ENCODE measurements at places on chromosomes 7 and 10.
A peak's percentile ranks its signal among the peaks of the same experiment; 100 is the strongest.

- peak; percentile 82 for DNase-seq
Observed at GRCh38 chr7:98021588-98022351, 31.8 kb upstream of the OCM2 start.

DNA sequence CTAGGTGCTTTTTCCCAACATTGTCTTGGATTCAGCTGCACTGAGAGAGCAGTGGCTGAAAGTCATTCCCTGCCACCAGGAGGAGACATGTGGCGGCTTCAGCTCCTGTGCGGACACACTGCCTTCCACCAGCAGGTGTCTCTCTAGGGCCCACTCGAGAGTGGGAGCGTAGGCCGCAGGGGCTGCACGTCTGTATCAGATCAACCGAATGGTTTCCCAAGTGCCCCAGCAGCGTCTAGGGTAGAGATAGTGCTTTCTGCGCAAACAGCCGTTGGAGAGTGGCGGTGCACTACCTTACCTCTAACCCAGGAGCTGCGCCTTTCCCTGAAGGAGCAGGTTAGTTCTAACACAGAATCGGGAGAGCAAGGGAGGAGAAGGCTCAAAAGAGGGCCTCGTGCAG, 31.7 kb downstream of the PAPOLB start:
- DNase-seq: peak; percentile 60

- DNase-seq: no peak
Observed at GRCh38 chr7:94060752-94061151, 56.6 kb upstream of the BET1 start.

GRCh38 chr7:123211545-123211944, 11.8 kb upstream of the SLC13A1 start:
- no peak for DNase-seq

- DNase-seq: no peak
Observed at GRCh38 chr10:120691625-120692024, 159.5 kb upstream of the WDR11 start.

DNA sequence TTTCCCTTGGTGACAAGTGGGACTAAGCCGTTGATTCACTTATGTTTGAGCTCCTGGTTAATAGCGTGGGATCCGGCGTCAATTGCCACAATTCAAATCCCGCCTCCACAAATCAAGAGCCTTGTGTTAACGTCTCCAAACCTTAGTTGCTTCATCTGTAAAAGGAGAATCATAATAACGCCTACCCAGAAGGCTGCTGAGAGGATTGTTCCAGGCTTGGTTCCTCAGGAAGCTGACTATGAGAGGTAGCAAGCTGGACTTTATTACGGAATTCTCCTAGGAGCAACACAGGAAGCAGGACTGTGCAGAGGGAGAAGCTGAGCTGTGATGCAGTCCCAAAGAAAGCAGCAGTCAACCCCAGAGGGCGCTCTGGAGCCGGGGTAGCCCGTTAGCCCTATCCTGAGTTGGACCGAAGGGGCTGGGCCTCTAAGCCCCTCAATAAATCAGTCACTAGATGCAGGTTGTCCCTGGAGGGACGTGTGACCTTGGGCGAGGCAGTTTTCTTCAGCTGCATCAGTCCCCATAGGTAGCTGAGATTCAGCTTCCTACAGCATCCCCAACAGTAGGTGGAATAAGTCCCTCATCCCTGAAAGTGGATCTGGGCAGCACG, 6.9 kb upstream of the BAG3 start:
- no peak for DNase-seq

DNA sequence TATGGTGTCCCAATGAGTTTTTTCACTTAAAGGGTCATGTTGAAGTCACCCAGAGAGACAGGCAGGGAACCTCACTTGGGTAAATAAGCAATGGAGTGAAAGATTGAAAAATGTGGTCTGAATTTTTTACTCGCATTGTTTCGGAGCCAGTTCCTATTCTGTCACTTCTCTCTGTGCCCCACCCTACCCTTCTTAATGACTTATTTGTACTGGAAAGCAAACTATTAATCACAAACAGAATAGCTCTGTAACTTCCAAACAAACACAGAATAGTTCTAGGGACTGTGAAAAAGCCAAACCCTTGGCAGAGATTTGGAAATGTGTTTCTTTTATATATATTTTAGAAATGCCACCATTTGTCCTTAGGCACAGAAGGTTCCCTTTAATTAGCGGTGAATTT, 76.0 kb downstream of the LRMDA start:
- DNase-seq: no peak

- no peak for DNase-seq
Observed at GRCh38 chr7:23272275-23272674, 25.7 kb downstream of the GPNMB start.

- DNase-seq: no peak
Observed at GRCh38 chr7:80133361-80134114, 1.1 kb upstream of the GNAI1 start.

DNA sequence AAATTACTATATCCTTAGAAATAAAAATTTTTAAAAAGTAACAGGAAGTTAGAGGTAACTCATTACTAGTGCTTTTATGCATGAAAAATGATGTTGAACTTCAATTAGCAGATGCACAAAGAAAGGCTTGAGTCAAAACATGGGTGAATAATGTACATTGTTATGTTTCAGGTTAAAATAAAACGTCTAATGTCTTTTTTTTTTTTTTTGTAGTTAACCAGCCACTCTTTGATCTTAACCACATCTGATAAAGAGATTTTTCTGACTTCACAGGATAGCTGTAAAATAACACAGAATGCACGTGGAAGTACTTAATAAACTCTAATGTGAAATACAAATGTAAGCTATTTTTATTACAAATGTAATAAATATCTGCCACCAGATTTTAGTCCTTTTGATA, 61.7 kb downstream of the GSAP start:
- no peak for DNase-seq

- DNase-seq: no peak
Observed at GRCh38 chr7:144527051-144527471, 123.6 kb upstream of the NOBOX start.

DNA sequence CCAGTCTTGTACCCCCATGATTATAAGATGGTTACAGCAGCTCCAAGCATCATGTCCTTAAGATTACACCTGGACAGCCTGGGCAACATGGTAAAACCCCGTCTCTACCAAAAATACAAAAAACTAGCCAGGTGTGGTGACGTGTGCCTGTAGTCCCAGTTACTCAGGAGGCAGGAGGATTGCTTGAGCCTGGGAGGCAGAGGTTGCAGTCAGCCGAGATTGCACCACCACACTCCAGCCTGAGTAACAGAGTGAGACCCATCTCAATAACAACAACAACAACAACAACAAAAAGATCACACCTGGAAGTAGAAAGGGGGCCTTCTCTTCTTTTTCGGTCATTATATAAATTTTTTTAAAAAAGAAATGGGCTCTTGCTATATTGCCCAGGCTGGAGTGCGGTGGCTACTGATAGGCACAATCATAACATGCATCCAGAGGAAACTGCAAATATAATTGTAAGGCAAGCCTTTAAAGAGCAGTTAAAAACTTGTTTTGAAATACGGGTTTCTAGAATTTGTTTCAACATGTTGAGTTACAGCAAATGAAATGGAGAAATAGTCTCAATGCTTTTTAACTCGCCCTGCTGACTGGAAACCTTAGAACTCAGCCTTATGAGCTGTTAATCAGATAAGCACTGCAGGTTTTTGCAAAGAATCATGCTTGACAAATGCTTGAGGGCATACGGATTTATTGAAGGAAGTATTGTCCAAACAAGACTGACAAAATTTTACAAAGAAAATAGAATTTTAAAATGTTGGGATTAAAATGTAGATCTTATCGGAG, 4.7 kb upstream of the ENTPD7 start:
- DNase-seq: no peak

GRCh38 chr7:43112941-43113621, 634 bp downstream of the HECW1 start:
- no peak for DNase-seq

GRCh38 chr7:128673571-128673970, 1.5 kb downstream of the GARIN1A start:
- DNase-seq: no peak

DNA sequence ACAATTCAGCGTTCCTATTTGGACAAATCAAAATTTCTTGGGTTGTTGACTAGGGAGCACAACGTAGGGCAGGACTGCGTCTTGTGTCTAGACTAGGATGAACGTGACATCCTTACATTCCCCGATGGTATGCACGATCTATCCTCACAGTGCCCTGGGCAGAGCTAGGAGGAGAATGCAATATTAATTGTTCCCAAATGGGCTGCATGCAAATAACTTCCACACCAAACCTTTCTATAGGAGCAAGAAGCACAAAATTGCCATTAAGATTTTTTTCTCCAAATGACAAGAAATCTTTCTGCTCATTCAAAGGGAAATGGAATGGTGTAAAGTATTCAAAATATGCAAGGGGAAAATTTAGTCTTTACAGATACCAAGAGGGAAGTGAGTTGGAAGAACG, 21.4 kb upstream of the AQP1 start:
- no peak for DNase-seq

DNA sequence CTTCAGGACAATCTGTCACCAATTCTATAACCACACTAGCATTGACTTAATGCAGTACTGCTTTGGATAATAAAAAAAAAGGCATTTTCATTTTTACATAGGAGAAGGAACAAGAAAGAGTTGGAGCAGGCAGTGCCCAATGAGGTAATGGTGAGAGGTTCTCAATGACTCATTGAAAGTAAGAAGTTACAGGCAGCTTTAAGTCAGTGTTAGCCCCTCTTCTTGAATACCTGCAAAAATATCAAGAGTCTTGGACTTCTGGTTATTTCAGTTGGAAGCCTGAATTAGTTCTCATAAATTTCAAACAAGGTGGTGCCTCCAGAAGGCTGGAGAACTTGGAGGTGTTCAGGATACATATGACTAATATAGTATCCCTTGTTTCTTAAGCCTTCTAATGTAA, 422.5 kb downstream of the HTR7 start:
- DNase-seq: no peak

GRCh38 chr7:40403703-40404476, 269.1 kb downstream of the SUGCT start:
- DNase-seq: no peak

DNA sequence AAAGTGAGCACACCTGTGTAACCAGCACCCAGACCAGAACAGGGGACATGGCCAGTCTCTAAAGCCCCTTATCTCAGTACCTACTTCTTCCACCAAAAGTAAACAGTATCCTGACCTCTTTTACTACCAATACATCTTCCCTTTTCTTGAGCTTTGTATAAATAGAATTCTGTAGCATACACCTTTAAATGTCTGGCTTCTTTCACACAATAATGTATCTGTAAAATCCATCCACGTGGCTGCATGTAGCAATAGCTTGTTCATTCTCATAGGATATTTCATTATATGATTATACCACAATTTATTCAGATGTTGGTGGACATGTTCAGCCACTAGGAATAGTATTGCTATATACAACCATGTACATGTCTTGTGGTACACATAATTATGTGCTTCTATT, 40.6 kb downstream of the BTBD16 start:
- DNase-seq: no peak

GRCh38 chr7:73647725-73648592, 19.7 kb upstream of the VPS37D start:
- peak; percentile 28 for DNase-seq

- no peak for DNase-seq
Observed at GRCh38 chr7:158270856-158271413, 316.7 kb downstream of the PTPRN2 start.

DNA sequence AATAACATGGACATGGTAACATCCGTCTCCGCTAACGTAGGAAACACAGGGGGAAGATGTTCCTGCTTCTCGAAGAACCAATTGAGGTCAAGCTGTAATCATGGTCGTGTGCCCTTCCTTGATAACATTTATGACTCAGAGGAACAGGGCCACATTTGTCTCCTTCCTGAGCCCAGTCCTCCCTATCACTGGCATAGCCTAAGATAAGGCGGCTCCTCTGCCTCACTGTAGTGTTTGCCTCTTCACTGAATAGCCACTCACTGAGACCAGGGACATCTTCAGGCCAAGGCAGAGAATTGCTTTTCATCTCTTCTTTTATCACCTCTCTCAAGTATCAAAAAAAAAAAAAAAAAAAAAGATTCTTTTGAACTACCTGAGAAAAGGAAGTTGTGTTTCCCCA, 5.4 kb upstream of the GRM8 start:
- no peak for DNase-seq

DNA sequence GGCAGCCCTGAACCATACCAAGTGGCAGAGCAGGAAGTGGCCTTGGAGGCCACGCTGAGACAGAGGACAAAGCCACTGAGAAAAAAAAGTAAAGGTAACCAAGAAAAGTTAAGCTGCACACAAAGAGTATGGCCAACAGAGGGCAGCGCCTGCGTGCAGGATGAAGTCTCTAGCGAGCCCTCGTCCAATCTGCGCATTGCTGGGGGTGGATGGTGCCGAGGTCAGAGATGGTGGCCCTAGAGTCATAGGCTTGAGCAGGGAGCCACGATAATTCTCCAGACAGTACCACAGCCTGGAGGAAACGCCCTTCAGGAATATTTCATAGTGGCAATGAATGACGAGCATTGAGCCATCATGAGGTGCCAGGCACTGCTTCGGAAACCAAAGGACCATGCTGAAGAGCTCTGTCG, 9.7 kb downstream of the ATP6V0E2 start:
- peak; percentile 51 for DNase-seq

DNA sequence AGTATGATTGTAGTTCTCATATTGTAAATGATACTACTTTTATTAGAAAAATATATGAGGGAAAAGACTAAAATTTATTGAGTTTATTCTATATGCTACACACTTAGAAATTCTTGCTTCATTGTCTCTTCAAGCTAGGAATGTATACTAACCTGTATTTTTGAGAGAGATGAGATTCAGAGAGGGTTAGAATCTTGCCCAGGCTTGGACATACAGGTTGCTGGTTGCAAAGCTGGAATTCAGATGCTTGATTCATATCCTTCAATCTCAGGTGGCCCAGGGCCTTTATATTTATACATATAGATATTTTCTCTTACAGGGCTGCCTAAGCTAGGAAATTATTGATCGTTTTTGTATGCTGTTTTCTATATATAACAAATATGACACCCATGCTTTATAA, 324.2 kb downstream of the CDK14 start:
- DNase-seq: no peak

- no peak for DNase-seq
Observed at GRCh38 chr10:89164080-89164479, 43.0 kb downstream of the CH25H start.

DNA sequence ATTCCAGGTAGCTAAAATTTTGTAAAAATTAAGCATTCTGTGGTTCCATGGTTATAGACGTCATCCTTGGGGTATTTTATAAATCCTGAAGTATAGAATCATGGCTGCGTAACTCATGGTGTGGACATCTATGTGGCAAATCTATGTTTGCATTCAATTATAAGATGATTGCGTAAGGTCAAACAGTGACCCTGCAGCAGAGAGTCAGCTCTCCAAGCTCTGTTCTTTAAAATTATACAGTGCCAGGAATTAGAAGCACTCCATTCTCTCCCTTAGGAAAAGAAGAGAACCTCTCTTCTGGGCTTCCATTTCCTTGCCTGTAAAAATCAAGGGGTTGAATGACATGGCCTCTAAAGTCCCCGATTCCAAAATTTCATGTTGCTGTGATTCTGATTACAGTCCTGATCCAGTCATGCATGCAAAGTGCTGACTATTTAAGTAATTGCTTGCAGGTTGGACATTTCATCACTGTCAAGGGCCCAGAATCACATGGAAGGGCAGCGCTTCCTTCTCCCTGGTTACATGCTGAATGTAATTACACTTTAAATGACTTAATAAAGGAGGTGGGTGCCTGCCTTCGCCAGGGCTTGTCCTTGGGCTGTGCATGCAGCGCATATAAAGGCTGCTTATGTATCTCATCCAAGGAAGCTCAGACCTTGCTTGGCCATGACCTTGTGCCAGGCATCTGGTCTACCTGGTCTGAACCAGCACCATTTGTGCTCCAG, 550.7 kb downstream of the TYW1 start:
- no peak for DNase-seq

GRCh38 chr7:7554649-7555575, 11.8 kb upstream of the MIOS start:
- DNase-seq: no peak

- no peak for DNase-seq
Observed at GRCh38 chr7:1608318-1608717, 38.5 kb upstream of the PSMG3 start.
